Endothelial cell of umbilical vein (primary cell): ENCODE measurements at places on chromosomes 5 and 9. TPM values are rescaled to one million over a fixed set of nuclear protein-coding genes. Genes with fewer than 3 reads are reported as not detected.
A peak's percentile ranks its signal among the peaks of the same experiment; 100 is the strongest.

The GABRB2 gene
- not detected in 2 replicates for total RNA-seq

The CAMK2A gene
- not detected in 2 replicates for total RNA-seq

The ANXA6 gene
- 240 and 266 TPM in 2 replicates for total RNA-seq

The SHB gene
- total RNA-seq = 22.3 and 24.9 TPM in 2 replicates

The ECSCR gene
- total RNA-seq = 365 and 377 TPM in 2 replicates

The CFAP90 gene
- total RNA-seq = not detected in 2 replicates

The TMEFF1 gene
- total RNA-seq = 9.8 and 14.6 TPM in 2 replicates

The ETF1 gene
- 103 and 114 TPM in 2 replicates for total RNA-seq

The WNT8A gene
- total RNA-seq = not detected in 2 replicates

The GABRA6 gene
- not detected in 2 replicates for total RNA-seq

The SPAAR gene
- 13.0 and 24.8 TPM in 2 replicates for total RNA-seq

The IL33 gene
- 8.5 and 13.8 TPM in 2 replicates for total RNA-seq

The ZNF474 gene
- total RNA-seq = 0.16 TPM in 1 of 2 replicates, not detected in the other

- peaks cover 38% of the 10 kb centered on the region for H3K4me1 ChIP-seq
- H3K27me3 ChIP-seq = no peaks in the 10 kb centered on the region
- peak overlapping the region; percentile 89 for H3K4me3 ChIP-seq
- peak overlapping the region; percentile 91 for H3K27ac ChIP-seq
- DNase-seq = peak; percentile 43
- peaks cover 26% of the 10 kb centered on the region for H3K36me3 ChIP-seq
These were observed 615 bp downstream of the RACK1 start for GRCh38 chr5:181243018-181243563.

GRCh38 chr5:140602147-140602546, 30.8 kb downstream of the CD14 start:
- H3K4me1 ChIP-seq = no peaks in the 10 kb centered on the region
- no peaks in the 10 kb centered on the region for H3K36me3 ChIP-seq
- H3K27ac ChIP-seq = no peak overlapping the region
- no peak for DNase-seq
- H3K4me3 ChIP-seq = no peak overlapping the region

GRCh38 chr9:110152704-110153374, 55.1 kb downstream of the C9orf152 start:
- no peak overlapping the region for H3K4me3 ChIP-seq
- peak; percentile 84 for DNase-seq
- peak overlapping the region; percentile 36 for H3K27ac ChIP-seq
- H3K36me3 ChIP-seq = no peaks in the 10 kb centered on the region

DNA sequence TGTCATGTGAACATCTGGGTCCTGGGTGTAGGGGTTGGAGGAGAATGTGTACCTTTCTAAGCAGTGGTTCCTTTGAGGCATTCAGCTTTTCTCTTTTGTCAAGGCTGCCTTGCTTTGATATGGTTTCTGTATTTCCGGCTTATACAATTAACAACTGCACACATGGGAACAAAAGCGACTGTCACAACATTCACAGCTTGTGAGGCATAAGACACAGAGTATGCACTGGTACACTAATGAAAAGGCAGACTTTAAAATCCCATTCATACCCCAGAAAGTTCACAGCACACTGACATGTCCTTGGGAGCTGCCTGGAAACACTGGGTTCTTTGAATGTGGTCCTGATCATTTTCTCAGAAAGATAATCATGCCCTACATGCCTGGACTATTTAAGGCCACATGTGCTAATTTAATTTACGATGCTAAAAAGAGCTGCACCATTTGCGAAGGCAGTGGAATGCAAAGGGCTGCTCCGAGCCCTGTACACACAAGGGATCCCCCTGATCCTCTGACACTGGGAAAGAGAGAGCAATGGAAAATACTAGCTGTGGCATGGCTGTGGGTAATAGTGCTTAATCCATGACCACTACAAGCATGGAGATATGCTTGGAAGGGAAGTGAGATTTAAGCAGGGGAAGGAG, 131.8 kb downstream of the EFNA5 start:
- peaks cover 28% of the 10 kb centered on the region for H3K4me1 ChIP-seq
- no peak for DNase-seq
- H3K27ac ChIP-seq = no peak overlapping the region
- H3K36me3 ChIP-seq = no peaks in the 10 kb centered on the region

GRCh38 chr5:14281746-14282181, 138.6 kb downstream of the TRIO start:
- no peak overlapping the region for H3K27ac ChIP-seq
- H3K36me3 ChIP-seq = peaks cover 10% of the 10 kb centered on the region
- no peak for DNase-seq
- peaks cover 14% of the 10 kb centered on the region for H3K4me1 ChIP-seq
- H3K27me3 ChIP-seq = no peaks in the 10 kb centered on the region
- H3K4me3 ChIP-seq = no peak overlapping the region

DNA sequence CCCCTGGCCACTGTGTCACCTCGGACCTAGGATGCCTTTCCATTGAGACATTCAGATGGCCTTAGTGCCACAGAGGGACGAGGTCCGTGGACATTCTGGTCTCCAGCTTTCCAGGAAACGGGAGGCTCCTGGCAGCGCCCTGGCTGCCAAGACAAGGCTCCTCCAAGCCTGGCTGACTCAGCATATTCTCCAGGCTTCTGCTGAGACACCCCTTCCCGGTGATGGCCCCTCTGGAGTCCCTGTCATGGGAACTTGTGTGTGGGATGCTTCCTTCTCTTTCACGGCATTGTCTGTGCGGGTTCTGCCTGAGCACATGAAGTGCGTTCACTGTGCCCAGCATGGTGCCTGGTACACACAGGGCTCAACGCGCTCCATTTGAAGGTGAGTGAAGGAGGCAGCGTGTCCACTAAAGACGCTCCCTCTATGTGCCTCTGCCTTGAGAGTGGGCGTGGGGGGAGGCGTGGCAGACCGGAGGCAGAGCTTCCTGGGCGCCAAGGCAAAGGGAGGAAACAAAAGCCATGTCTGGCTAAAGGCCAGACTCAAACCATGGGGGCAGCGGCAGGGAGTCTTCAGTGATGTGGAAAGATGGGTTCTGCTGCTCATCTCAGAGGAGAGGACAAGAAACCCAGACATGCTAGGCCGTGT, 46.4 kb upstream of the PRRC2B start:
- H3K4me3 ChIP-seq = no peak overlapping the region
- no peak overlapping the region for H3K27ac ChIP-seq
- no peaks in the 10 kb centered on the region for H3K36me3 ChIP-seq
- no peak for DNase-seq
- peaks cover 2% of the 10 kb centered on the region for H3K4me1 ChIP-seq

GRCh38 chr9:93028448-93029006, 30.0 kb upstream of the SUSD3 start:
- H3K27ac ChIP-seq = no peak overlapping the region
- no peaks in the 10 kb centered on the region for H3K4me1 ChIP-seq
- H3K27me3 ChIP-seq = no peaks in the 10 kb centered on the region
- no peaks in the 10 kb centered on the region for H3K36me3 ChIP-seq
- DNase-seq = no peak

GRCh38 chr9:33188711-33189110, 21.6 kb upstream of the B4GALT1 start:
- no peaks in the 10 kb centered on the region for H3K36me3 ChIP-seq
- DNase-seq = no peak
- H3K4me1 ChIP-seq = no peaks in the 10 kb centered on the region
- H3K27me3 ChIP-seq = peaks cover 18% of the 10 kb centered on the region

DNA sequence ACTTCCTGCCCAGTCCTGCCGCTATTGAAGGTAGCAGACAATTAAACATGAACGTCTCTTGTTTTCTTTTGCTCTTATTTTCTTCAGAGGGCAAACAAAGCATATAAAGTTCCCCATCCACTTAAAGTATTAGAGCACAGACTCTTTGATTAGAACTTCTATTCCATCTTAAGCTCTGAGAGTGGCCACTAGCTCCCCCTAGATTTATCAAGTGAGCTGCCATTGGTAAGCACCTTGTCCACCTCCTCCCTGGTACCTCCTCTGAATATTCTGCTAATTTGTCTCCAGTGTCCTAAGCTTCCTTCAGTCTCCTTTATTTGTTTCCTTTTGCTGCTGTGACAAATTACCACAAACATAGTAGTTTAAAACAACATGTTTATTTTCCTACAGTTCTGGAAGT, 264.3 kb upstream of the KCNN2 start:
- no peak overlapping the region for H3K27ac ChIP-seq
- no peak for DNase-seq
- no peaks in the 10 kb centered on the region for H3K4me1 ChIP-seq
- no peak overlapping the region for H3K4me3 ChIP-seq
- no peaks in the 10 kb centered on the region for H3K27me3 ChIP-seq

- no peak overlapping the region for H3K4me3 ChIP-seq
- no peak overlapping the region for H3K27ac ChIP-seq
- H3K4me1 ChIP-seq = no peaks in the 10 kb centered on the region
These were observed 137.2 kb downstream of the ARRDC3 start for GRCh38 chr5:91245871-91246270.

GRCh38 chr9:17744786-17745185, 165.9 kb downstream of the SH3GL2 start:
- no peaks in the 10 kb centered on the region for H3K4me1 ChIP-seq
- peak; percentile 3 for DNase-seq
- H3K27me3 ChIP-seq = no peaks in the 10 kb centered on the region
- H3K36me3 ChIP-seq = no peaks in the 10 kb centered on the region
- H3K4me3 ChIP-seq = no peak overlapping the region
- H3K27ac ChIP-seq = no peak overlapping the region

GRCh38 chr5:69029292-69029691, 64.5 kb upstream of the SLC30A5 start:
- no peak overlapping the region for H3K4me3 ChIP-seq
- H3K36me3 ChIP-seq = no peaks in the 10 kb centered on the region
- no peaks in the 10 kb centered on the region for H3K4me1 ChIP-seq
- no peak for DNase-seq

DNA sequence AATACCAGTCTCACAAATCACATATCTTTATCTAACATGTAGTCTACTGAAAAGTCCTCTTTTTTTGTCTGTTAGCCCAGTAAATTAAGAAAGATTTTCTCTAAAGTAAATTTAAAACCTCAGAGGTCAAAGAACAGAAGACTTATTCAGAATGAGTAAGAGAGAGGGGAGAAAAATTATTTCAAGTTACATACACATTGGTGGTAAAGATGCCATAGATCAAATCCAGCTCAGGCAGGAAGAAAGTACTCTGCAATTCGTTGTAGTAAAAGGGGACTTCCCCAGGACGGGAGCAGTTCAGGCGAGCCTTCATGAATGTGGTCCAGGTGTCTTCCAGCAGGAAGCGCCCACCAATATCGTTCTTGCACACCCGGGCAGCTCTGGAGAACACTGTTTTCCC, 344.1 kb downstream of the SEMA5A start:
- no peak overlapping the region for H3K27ac ChIP-seq
- DNase-seq = no peak
- H3K4me3 ChIP-seq = no peak overlapping the region
- no peaks in the 10 kb centered on the region for H3K4me1 ChIP-seq
- no peaks in the 10 kb centered on the region for H3K36me3 ChIP-seq

DNA sequence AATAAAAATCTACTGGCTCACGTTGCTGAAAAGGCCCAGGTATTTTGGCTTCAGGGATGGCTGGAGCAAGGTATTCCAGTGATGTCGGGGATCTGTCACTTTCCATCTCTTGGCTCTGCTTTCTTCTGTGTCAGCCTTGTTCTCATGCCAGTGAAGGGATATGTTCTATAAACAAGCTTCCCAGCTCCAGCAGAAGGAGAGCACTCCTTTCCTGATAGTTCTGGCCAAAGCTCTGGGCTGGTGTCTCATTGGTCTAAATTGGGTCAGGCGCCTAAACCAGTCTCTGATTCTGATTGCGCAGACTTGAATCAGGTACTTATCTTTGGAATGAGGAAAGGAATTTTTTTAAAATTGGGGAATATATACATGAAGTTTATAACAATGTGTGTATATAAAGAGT, 5.1 kb downstream of the SNX30 start:
- no peaks in the 10 kb centered on the region for H3K36me3 ChIP-seq
- H3K4me3 ChIP-seq = no peak overlapping the region
- no peak for DNase-seq
- no peak overlapping the region for H3K27ac ChIP-seq
- no peaks in the 10 kb centered on the region for H3K27me3 ChIP-seq
- peaks cover 6% of the 10 kb centered on the region for H3K4me1 ChIP-seq

GRCh38 chr5:82794876-82795275, 282.3 kb downstream of the TMEM167A start:
- DNase-seq = no peak
- no peak overlapping the region for H3K27ac ChIP-seq
- no peaks in the 10 kb centered on the region for H3K4me1 ChIP-seq
- peaks cover 10% of the 10 kb centered on the region for H3K27me3 ChIP-seq

DNA sequence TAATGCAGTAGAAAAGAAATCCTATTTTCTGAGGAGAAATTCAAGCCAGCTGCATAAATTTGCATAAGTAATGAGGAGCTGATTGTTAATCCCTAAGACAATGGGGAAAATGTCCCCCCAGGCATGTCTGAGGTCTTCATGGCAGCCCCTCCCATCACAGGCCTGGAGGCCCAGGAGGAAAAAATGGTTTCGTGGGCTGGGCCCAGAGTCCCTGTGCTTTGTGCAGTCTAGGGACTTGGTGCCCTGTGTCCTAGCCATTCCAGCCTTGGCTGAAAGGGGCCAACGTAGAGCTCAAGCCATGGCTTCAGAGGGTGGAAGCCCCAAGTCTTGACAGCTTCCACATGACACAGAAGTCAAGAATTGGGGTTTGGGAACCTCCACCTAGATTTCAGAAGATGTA, 357.5 kb downstream of the SPATA31D1 start:
- H3K27ac ChIP-seq = no peak overlapping the region
- H3K4me1 ChIP-seq = no peaks in the 10 kb centered on the region
- H3K27me3 ChIP-seq = no peaks in the 10 kb centered on the region
- H3K36me3 ChIP-seq = no peaks in the 10 kb centered on the region
- no peak overlapping the region for H3K4me3 ChIP-seq

- DNase-seq = peak; percentile 95
- peaks cover 19% of the 10 kb centered on the region for H3K4me1 ChIP-seq
- H3K36me3 ChIP-seq = peaks cover 2% of the 10 kb centered on the region
- no peak overlapping the region for H3K4me3 ChIP-seq
- H3K27ac ChIP-seq = peak overlapping the region; percentile 42
- H3K27me3 ChIP-seq = no peaks in the 10 kb centered on the region
These were observed 101.7 kb downstream of the GDNF start for GRCh38 chr5:37738057-37738691.

- no peaks in the 10 kb centered on the region for H3K27me3 ChIP-seq
- H3K27ac ChIP-seq = no peak overlapping the region
- H3K4me1 ChIP-seq = peaks cover 8% of the 10 kb centered on the region
- DNase-seq = no peak
These were observed 38.7 kb downstream of the TMC1 start for GRCh38 chr9:72560086-72560485.

- no peak overlapping the region for H3K27ac ChIP-seq
- no peaks in the 10 kb centered on the region for H3K36me3 ChIP-seq
- peaks cover 30% of the 10 kb centered on the region for H3K27me3 ChIP-seq
- no peaks in the 10 kb centered on the region for H3K4me1 ChIP-seq
- no peak overlapping the region for H3K4me3 ChIP-seq
These were observed 20.0 kb downstream of the MORN5 start for GRCh38 chr9:122179690-122180074.
